ENCODE measurements at places on chromosomes 1 and 21.

DNA sequence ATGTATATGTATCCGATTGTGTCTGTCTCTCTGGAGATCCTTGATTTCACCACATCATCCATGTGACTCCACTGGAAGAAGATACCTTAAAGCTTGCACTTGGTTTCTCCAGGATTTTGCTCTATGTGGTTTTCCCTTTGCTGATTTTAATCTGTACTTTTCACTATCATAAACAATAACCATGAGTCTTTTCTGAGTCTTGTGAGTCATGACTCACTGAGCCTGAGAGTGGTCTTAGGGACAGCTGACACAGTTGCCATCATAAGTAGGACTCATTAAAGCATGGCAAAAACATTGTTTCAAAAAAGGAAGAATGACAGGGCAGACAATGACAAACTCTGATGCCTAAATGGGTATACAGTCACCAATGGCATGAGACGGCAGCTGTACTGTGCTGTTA lies 226.2 kb downstream of the AKT3 start:
- DNase-seq, result no peak

DNA sequence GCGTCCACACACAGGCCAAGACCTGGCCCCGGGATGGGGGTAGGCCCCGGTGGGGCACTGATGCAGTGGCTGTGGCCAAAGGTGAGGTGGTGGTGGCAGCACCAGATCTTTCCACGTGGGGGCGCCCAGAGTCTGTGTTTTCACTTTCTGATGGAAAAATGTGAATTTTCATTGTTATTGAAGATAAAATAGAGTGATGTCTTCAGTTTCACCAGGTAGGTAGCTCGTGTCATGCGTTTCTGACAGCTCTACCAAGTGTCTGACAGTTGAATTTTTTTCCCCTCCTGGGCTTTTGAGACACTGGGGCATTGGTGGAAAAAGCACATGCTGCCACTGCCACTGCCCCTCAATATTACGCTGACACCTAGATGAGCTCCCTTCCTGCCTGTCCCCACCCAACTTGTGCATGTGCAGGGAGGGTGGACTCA lies 40.0 kb upstream of the MAGOH start:
- DNase-seq, result peak; percentile 44

- no peak for DNase-seq
Measured at GRCh38 chr1:107926436-107927080, 38.4 kb downstream of the VAV3 start.

- no peak for DNase-seq
Measured at GRCh38 chr1:246169019-246169418, 338.1 kb downstream of the SMYD3 start.

GRCh38 chr1:115105831-115106230 lies 16.5 kb upstream of the TSPAN2 start:
- no peak for DNase-seq

DNA sequence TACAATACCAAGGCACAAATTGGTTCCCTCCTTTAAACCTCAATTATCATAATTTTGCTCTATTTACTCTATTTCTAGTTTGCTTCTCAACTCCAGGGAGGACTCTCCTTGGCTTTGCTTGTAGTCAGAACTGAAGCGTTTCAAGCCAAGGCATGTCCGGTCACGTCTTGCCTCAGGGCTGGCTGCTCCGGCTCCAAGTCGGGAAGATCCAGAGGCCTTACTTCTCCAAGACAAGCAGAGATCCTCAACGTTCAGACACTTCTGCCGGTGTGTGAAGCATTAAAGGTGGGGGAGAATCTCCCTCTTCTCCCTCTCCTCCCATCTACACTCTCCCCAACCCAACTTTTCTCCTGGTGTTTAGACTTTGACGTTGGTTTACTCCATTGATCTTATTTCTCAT lies 7.2 kb upstream of the HHAT start:
- DNase-seq, result no peak

Data from activated CD4-positive, CD25-positive, alpha-beta regulatory T cell (primary cell).